ENCODE measurements at places on chromosomes 5 and 9.
A peak's percentile ranks its signal among the peaks of the same experiment; 100 is the strongest.

- DNase-seq, result no peak
These were observed 341.8 kb downstream of the PIK3R1 start for GRCh38 chr5:68557162-68557936.

GRCh38 chr9:95772320-95773052, 103.0 kb upstream of the ERCC6L2 start:
- DNase-seq, result no peak

GRCh38 chr9:93305497-93306020, 121.6 kb downstream of the WNK2 start:
- DNase-seq, result no peak

- DNase-seq, result no peak
These were observed 624.4 kb upstream of the RORB start for GRCh38 chr9:73872701-73873100.

- DNase-seq, result no peak
These were observed 191.8 kb downstream of the GAS1 start for GRCh38 chr9:86755561-86755941.

- peak; percentile 8 for DNase-seq
These were observed 230.5 kb upstream of the DMAC1 start for GRCh38 chr9:8030095-8030494.

DNA sequence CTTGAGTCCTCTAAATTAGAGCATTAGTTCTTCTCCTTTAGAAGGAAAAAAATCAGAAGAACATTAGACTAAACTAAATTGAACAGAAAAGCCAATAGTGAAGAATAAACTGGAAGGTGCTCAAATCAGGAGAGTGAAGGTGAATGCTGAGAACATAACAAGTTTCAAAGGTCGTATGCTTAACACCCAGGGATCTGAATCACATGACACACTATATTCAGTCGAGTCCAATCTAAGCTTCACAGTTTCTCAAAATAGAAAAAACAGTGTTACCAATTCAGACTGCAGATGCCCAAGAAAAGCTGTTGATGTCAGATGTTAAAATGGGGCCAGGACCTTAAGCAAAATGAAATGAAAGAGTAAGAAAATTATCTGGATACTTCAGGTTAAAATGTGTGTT, 614.5 kb downstream of the EFNA5 start:
- DNase-seq, result no peak

- DNase-seq, result no peak
These were observed 107.5 kb upstream of the PPP1R26 start for GRCh38 chr9:135372036-135372435.
